NCI-H524 treated with DMSO at 0.1 percent for 48 hours (cell line): ENCODE measurements at places on chromosomes 4 and X.
A peak's percentile ranks its signal among the peaks of the same experiment; 100 is the strongest.

GRCh38 chrX:45935408-45935807, 609.8 kb downstream of the ZNF674 start:
- DNase-seq = no peak

- DNase-seq = no peak
These were observed 49.7 kb downstream of the XIAP start for GRCh38 chrX:123909523-123909922.

DNA sequence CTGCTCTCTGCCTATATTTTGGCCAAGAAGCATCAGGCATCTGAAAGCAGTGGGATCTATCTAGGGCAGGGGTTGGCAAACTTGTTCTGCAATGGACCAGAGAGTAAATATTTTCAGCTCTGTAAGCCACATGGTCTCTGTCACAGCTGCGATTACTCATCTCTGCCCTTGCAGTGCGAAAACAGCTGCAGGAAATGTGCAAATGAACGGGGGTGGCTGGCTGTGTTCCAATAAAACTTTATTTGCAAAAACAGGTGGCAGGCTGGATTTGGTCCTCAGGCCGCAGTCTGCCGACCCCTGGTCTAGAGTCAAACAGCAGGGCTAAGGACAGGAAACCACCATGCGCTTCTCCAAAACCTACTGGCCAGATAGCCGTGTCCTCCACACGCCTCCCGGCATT, 48.6 kb downstream of the ACOX3 start:
- no peak for DNase-seq

DNA sequence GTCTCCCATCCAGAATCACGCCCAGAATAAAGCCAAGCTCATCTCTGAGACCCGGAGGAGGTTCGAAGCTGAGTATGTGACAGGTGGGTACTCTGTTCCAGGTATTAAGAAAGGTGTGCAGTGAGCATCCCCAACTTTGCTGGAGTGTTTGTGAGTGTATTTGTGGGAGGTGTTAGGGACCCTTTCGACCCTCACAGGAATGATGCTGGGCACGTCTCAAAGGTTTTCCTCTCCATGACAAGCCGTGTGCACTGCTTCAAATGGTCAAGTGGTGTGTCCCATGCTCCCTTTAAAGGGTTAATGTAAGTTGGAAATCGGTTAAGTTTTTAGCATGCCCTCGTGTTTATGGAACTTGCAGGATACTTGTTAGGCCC, 442 bp downstream of the MOSPD2 start:
- DNase-seq = no peak

DNA sequence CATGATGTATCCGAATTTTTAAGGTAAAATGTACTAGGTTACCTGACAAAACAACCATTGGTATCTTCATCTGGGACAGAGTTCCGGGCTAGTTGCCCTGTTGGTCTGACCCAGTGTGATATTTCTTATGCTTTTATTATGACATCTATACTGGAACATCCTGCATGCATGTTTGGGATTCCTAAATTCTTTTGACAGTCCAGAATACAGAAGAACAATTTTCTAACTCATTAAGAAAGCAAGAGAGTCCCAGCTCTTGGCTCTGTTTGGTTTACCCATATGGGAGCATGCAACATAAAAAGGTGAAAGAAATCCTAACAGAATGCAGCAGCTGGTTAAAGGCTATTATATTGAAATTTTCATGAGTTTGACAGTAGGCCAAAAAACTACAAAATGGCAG, 247.7 kb upstream of the FTHL17 start:
- no peak for DNase-seq

DNA sequence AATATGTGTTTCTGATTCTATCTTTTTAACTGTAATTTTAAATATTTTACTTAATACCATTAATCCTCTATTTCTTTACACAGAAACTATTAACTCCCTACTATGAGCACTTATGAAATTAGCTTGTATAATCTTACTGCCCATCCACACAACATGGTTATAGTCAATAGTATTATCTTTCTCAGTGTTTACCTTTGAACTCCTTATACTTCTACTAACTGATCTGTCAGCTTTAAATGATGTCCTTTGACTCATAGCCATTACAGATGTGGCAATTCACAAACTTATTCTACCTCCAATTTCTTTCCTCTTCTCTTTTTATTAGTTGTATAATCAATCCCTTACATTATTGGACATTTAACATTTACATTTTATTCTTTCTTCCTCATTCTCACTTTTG, 5.5 kb downstream of the SEC31A start:
- no peak for DNase-seq

DNA sequence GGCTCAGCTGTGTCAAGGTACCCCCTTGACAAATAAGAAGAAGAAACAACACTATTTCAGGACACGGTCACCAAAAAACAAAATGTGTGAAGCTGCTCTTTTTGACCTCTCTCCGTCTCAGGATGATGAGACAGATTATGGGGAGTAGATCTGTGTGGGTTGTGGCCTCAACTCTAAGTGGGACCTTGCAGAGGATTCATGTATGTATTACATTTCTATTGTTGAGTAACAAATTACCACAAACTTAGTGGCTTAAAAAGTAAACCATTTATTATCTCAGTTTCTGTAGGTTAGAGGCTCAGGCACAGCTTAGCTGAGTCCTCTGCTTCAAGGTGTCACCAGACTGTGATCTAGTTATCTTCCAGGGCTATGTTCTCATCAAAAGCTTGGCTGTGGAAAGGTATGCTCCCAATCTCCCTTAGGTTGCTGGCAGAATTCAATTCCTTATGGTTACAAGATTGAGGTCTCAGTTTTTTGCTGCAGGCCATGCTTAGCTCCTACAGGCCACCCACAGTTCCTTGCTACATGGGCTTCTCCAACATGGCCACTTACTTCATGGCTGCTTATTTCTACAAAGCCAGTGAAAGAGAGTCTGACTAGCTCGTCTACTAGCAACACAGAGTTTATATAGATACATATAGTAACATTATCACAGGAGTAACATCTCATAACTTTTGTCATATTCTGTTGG, 28.1 kb downstream of the DGKK start:
- DNase-seq = no peak

DNA sequence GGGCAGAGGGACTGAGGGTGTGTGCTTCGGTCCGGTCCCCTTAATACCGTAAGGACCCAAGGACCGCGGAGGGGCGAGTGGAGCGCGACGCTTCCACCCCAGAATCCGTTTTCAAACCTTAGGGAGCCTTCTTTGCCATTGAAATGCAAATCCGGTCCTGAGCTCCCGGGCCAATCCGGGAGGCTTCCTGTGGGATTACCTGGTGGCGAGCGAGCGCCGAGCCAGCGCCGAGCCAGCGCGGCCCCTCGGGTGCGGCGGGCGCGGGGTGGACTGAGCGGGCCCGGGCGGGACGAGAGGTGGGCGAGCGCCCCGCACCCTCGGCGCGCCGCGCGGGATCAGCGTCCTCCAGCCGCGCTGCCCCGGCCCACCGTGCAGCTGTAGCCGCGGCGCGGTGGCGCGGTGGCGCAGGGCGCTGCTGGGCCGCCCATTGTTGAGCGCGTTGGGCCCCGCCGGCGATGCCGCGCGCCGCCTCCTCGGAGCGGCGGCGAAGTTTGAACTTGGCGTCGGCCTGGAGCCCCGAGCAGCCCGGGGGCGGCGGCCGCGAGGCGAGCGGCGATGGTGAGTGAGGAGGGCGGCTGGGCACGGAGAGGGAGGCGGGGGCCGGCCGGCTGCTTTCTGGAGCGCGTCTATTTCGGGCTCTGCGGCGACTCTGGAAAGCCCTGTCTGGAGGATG, 208.7 kb downstream of the SOWAHB start:
- no peak for DNase-seq

- DNase-seq = no peak
These were observed 12.5 kb upstream of the STS start for GRCh38 chrX:7134981-7135380.

GRCh38 chrX:49269767-49270248, at the start of gene PPP1R3F:
Gene PPP1R3F, plus strand, starts transcription at chrX:49269793. Its CDS starts 77 bp downstream, at chrX:49269870.
- DNase-seq = no peak

- DNase-seq = no peak
These were observed 21.3 kb downstream of the MAPK10 start for GRCh38 chr4:86338521-86338920.

DNA sequence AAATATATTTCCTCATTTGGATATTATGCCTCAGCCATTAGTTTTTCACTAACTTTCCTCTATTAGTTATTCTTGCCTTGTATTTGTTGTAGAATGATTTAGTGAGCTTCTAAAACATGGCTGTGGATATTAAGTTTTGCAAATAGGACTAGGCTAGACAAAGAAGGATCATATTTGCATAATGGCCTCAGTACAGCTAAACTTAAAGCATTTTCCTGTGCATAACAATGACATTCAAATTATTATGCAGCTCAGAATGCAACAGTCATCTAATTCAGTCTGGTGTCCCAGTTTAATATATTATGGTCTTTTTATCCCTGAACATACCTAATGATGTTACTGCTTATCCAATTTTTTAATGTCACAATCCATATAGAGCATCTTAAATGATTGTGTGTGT, 155.3 kb upstream of the DDIT4L start:
- no peak for DNase-seq

- DNase-seq = no peak
These were observed 723 bp downstream of the WDFY3 start for GRCh38 chr4:84965553-84966381.

GRCh38 chrX:103845165-103845653, 13.2 kb upstream of the RAB9B start:
- no peak for DNase-seq

GRCh38 chr4:140689623-140690022, 66.6 kb downstream of the TBC1D9 start:
- DNase-seq = no peak

DNA sequence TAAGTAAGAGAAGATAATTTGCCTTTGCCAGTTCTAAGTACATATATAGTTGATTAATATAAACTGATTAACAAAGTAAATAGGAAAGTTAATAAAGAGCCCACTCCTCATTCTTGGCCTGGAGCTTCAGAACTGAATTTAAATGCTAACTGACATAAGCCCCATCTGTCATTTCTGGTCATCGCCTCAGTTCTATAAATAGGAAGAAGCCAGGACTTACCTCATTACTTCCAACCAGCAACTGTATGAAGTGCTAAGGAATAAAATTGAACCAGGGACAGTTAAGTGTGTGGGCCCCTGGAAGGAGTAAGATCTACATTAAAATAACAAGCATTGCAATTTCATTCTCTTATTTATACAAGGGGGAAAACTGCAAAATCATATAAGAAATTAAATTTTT, 52.0 kb upstream of the PDLIM5 start:
- DNase-seq = peak; percentile 42

GRCh38 chrX:6885909-6886308, 261.6 kb upstream of the STS start:
- DNase-seq = no peak

DNA sequence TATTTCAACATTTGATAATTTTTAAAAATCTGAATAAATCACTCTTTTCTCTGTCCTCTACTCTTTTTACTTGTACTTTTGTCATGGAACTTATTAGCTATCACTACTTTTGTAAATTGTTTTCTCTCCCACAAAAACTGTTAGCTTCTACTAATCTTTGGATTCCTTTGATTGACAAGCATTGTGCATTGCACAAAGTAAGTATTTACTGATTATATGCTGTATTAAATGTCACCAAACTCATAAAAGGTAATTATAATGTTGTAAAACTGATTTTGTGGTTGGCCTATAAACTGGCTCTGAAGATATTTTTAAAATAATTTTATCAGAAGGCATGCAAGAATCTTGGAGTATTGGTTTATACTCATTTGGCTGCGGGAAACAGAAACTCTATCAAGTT, 15.0 kb upstream of the SEC24B start:
- no peak for DNase-seq

GRCh38 chr4:106056914-106057313, 161.6 kb downstream of the NPNT start:
- no peak for DNase-seq

DNA sequence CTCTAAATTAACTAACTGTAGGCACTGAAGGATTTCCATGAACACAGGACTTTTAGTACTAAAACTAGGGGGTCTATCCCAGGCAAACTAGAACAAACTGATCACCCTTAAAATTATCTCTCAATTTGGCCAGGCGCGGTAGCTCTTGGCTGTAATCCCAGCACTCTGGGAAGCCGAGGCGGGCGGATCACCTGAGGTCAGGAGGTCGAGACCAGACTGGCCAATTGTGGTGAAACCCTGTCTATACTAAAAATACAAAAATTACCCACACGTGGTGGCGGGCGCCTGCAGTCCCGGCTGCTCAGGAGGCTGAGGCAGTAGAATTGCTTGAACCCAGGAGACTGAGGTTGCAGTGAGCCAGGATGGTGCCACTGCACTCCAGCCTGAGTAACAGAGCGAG, 436.6 kb downstream of the RPA4 start:
- DNase-seq = no peak

DNA sequence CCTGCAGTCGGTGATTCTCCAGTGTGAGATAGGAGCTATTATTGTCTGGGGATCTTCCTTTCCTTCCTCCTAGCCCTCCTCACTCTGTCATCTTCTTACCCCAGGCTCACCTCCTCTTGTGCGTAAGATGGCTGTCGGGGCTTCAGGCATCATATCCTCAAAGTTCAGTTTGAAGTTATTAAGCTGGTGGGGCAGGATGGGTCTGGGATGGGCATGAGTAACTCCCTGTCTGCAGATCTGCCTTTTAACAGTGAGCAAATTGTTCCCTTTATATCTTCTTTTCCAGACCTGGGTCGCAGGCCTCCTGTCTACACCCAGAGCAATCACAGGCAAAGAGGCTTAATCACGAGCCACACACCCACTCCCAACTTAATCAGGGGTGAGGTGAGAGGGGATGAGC, 900 bp upstream of the MTMR1 start:
- no peak for DNase-seq

DNA sequence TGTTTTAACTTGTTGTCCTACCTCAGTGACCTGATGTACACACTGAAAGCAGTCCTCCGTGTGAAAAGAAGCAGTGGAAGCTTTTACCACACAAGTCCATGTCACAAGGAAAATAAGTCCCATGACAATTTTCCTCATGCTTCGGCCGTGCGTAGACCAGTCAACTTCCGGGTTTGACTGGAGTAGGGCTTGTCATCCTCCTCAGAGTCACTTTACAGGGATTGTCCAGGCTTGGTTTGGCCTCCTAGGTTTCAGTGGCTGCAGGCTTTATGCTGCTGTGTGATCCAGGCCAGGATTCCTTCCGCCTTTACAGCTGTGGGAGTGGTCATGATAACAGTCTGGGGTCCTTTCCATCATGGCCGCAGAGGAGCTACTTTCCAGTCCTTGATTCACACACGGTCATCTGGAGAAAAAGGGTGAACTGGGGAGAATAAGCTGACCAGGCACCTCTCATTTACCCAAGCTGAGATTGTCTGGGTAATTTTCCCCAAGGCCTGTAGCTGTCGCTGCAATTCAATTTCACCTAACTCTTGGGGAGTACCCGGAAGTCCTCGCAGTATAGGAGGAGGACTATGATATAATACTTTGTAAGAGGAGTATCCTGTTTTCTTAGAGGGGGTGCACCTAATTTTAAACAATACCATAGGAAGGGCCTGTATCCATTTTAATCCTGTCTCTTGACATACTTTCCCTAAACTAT, 206.1 kb upstream of the KLF8 start:
- DNase-seq = no peak

GRCh38 chr4:1784789-1785591, 8.1 kb upstream of the FGFR3 start:
- DNase-seq = no peak

- DNase-seq = no peak
These were observed 543.4 kb upstream of the DIPK2B start for GRCh38 chrX:45743906-45744625.
